ENCODE measurements at places on chromosomes 5 and 9.

DNA sequence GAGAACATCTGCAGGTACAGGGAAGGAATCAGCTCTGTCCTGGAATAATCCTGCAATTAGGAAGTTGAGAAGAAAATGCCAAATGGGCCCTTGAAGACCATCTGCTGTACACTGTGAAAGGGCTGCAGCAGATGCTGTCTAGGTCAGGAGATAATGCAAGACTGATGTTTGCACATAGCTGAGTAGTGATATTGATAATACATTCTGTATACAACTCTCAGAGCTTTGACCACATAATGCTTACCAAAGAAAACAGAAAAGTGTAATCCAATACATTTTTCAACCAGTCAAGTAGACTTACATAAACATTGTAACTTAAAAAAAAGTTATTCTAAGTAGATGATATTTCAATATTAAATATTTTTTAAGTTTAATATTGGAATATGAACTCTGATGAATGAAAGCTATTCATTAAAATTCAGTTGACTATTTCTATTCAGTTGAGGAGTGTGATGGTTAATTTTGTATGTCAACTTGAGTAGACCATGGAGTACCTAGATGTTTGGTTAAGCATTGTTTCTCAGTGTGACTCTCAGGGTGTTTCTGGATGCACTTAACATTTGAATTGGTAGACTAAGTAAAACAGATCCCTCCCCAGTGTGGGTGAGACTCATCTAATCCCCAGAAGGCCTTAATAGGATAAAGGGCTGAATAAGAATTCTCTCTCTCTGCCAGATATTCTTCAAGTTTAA lies 380.1 kb upstream of the PRR16 start:
- no peak for DNase-seq

- no peak for DNase-seq
Observed at GRCh38 chr9:125932012-125932411, 184.8 kb downstream of the PBX3 start.

DNA sequence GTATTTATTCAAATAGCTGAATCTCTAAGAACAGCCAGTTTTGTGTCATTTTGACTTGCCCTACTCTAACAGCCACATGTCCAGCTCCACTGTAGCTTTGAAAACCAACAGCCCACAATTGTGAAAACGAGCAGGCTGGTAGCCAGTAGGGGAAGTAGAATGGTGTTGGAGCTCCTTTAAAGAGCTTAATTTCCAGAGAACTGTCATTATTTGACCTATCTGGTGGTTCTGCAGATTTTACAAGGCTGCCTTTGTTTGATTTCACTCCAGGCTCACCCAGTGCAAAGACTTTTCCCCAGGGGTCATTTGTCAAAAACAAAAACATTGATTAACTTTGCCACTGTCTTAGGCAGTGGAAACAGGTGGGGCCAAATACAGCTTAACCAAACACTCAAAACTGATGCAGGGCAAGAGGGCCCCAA lies 3.2 kb upstream of the PJA2 start:
- DNase-seq, result no peak

GRCh38 chr5:171537923-171538537 lies 118.6 kb downstream of the FGF18 start:
- DNase-seq, result no peak

- DNase-seq, result no peak
Observed at GRCh38 chr5:39231705-39232525, 12.6 kb upstream of the FYB1 start.

GRCh38 chr9:92664394-92665152 lies 5.4 kb downstream of the IPPK start:
- peak; percentile 14 for DNase-seq

Measured in mesenteric fat pad (tissue), 1 donor.